ENCODE measurements at places on chromosomes 3 and 15.

DNA sequence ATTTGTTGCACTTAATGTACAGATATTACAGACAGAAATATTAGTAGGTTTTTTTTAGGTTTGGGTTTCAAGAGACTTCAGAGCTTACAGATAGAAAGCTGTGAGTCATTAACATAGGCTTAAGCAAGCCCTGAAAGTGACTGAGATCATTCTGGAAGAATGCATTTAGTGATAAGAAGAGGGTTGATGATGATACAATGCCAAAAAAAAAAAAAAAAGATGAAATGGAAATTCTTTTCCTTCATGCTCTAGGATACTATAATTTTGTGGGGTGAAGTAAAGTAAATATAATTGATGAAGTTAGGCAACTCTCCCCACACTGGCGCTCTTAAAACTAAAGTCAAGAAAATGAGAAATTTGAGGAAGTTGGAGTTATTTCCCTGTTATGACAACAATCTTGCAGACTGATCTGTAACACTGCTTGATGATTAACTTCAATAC, 169.4 kb upstream of the ZNF385D start:
- no peak for DNase-seq

- DNase-seq, result no peak
These were observed 96.5 kb downstream of the TGFBR2 start for GRCh38 chr3:30702828-30703397.

DNA sequence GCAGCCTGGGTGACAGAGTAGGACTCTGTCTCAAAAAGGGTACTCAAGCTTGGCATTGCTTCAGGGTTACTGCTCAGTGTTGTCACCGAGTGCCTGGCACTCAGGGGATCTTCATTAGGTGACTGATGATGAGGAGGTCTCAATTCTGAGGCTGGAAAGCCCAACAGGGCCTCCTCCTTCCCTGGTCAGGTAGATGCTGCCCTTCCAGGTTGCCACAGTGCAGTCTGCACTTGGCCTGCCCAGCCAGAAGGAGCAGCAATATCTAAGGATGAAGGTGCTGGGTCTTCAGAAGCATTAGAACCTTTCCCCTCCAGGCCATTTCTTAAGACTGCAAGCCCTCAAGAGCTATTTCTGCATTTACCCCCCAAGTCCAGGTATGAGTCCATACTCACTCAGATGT, 42.0 kb downstream of the PGPEP1L start:
- no peak for DNase-seq

DNA sequence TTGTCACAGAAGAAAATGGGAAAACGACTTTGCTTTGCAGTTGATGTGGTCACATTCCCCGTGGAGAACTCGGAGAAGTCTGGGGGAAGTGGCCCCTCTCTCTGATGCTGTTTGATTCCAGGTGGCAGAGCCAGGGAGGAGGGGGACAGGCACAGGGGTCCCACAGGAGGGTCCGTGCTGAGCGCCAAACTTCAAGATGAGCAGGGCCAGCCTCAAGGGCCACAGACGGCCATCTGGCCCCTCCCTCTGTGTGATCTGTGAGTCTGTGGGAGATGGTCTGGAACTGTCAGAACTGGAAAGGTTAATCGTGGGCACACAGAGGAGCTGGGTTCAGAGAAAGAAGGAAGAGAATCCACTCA, 23.1 kb upstream of the CORO2B start:
- no peak for DNase-seq

DNA sequence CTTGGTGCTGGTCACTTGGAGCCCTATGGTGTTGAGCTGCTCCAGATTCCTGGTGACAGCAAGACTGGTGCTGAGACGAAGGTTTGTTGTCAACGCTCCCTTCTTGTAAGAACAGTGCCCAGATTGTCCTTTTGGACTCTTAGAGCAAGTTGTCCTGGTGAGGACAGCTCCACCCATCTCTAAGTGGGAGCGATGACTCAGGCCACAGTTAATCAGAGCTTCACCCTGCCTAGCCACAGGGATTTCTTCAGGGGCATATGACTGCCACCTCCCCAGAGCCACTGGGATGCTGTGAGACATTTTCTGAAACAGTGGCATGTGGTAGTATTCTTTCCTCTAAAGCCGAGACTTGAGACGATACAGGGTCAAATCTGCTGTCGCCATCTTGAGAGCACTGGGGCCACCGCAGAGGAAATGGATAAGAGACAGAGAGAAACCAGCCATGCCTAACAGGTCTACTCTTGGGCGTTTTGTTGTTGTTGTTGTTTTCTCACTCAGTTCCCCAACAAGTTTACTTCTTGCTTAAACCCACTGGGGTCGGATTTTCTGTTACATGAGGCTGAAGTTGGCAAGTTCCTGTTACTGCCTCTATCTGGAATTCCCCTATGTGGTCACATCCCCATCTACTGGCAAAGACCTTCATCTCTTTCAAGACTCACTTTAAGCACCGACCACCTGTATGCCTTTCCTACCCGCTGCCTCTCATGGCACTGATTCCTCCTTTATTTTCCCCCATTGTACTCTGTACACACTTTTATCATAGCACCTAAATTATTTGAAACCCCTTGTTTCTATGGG, 16.0 kb upstream of the PCOLCE2 start:
- DNase-seq, result peak; percentile 15

GRCh38 chr15:70463453-70463834, 299.9 kb downstream of the UACA start:
- DNase-seq, result no peak

- DNase-seq, result no peak
These were observed 56.4 kb downstream of the PLD1 start for GRCh38 chr3:171753665-171754408.

DNA sequence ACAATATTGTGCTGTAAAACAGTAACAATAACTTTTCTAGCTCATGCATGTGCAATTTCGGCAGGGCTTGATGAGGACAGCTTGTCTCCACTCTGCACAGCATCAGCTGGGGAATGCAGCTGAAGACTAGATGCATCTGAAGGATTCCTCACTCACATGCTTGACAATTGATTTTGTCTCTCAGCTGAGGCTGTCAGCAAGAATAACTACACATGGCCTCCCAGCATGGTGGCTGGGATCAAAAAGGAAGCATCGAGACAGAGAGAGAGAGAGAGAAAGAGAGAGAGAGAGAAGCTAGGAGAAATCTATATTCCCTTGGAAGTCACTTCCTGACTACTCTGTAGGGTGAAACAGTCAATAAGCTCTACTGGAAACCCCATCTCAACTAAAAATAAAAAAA, 487.1 kb downstream of the PLOD2 start:
- DNase-seq, result no peak

GRCh38 chr3:1381647-1382036, 288.8 kb downstream of the CNTN6 start:
- DNase-seq, result no peak

DNA sequence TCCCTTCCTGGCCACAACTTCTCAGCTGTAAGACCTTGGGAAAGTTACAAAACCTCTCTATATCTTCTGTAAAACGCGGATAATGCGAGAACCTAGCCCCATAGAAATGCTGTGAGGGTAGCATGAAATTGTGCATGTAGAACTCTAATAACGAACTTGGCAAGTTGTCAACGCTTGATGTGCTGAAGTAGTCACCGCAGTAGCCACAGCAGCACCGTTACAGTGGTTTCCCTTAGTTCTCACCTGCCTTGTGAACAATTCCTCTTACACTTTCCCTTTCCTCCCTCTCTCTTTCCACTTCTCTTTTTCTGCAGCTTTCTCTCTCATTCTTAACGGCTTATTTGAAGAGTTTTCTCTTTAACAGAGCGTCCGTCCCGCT, 447 bp upstream of the SHQ1 start:
- DNase-seq, result no peak

GRCh38 chr3:29212789-29213433, 68.0 kb upstream of the RBMS3 start:
- DNase-seq, result no peak

DNA sequence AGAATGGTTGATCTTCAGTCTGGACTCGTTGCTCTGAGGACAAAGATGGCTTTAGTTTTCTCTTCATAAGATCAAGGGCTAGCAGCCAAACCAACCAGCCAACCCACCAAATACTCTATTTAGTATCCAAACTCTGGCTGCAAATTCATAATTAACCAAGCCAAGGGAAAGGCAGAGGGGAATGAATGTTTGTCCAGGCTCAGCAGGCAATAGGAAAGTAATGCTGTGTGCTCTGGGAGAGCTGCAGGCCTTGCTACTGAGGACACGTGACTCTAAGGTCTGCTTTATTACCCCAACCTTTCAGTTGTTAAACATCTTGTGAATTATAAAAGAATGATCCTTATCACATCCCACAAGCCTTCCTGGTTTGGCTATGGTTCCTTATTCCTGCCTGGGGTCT, 52.3 kb upstream of the GALNT15 start:
- DNase-seq, result no peak

- DNase-seq, result no peak
These were observed 62.1 kb upstream of the CGNL1 start for GRCh38 chr15:57314221-57314620.

- no peak for DNase-seq
These were observed 144.8 kb downstream of the GABRB3 start for GRCh38 chr15:26628071-26628470.

- DNase-seq, result no peak
These were observed 6.2 kb upstream of the LXN start for GRCh38 chr3:158678687-158679086.

GRCh38 chr15:60682115-60682514, 203.2 kb upstream of the ICE2 start:
- no peak for DNase-seq

DNA sequence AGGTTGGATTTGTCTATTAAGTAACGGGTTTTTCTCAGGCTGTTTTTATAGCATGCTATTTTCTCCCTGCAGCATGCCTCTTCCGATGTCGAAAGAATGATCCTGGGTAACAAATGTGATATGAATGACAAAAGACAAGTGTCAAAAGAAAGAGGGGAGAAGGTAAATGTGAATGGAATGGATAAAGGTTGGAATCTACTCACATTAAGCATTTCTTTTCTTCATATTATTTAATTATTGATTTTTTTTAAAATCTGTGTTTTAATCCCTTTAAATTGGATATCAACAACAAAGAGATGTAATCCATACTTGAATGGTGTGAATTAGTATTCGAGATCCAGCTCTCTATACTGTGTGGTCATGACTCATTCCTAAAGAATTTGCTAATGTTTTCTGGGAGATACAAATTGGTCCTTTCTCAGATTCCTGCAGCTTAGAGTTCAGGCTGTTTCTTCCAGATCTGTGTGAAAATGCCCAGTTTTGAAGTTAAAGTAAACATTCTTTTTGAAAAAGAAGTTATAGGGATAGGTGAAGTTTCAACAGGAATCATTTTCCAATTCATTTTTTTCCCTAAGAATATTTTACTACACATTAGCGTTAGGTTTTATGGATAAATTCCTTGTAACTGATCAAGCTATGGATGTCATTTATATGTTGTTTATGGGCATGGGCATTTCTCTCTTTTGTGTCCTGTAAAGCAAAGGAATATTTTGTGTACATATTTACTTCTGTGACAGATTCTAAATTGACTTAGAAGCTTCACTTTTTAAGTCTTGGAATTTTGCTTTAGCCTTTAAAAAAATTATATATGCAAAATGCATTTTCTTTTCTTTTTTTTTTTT, 20.8 kb upstream of the APH1B start:
- peak; percentile 33 for DNase-seq

- DNase-seq, result no peak
These were observed 52.9 kb downstream of the PGBD4 start for GRCh38 chr15:34154725-34155204.

DNA sequence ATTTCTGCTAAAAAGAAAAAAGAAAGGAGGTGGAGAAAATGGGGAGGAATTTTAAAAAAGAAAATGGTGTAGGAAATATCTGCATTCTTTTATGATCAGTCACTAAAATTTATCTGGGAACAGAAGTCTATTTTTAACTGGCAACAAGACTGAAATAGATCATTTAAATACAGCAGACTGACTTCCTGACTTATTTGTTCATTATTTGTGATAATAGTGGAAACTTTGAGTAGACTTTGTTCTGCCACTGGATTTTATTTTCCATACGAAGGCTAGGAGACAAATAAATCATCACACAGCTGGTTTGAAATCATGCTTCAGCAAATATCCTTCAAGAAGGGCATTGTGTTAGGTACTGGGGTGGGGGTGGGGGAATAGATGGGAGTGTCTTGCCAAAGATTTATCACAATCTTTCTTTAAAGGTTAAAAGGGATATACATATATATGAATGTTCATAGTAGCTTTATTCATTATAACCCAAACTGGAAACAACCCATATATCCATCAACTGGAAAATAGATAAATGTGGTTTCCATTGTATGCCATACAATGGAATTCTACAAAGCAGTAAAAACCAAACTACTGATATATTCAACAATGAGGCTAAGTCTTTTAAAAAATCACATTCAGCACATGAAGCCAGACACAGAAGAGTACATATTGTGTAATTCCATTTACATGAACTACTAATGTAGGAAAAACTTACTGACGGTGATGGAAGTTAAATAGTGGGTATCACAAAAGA, 4.7 kb upstream of the CLASP2 start:
- DNase-seq, result no peak

GRCh38 chr3:116586285-116586944, 123.2 kb upstream of the TUSC7 start:
- DNase-seq, result no peak

- DNase-seq, result no peak
These were observed 173.2 kb downstream of the THSD4 start for GRCh38 chr15:71288348-71288955.

DNA sequence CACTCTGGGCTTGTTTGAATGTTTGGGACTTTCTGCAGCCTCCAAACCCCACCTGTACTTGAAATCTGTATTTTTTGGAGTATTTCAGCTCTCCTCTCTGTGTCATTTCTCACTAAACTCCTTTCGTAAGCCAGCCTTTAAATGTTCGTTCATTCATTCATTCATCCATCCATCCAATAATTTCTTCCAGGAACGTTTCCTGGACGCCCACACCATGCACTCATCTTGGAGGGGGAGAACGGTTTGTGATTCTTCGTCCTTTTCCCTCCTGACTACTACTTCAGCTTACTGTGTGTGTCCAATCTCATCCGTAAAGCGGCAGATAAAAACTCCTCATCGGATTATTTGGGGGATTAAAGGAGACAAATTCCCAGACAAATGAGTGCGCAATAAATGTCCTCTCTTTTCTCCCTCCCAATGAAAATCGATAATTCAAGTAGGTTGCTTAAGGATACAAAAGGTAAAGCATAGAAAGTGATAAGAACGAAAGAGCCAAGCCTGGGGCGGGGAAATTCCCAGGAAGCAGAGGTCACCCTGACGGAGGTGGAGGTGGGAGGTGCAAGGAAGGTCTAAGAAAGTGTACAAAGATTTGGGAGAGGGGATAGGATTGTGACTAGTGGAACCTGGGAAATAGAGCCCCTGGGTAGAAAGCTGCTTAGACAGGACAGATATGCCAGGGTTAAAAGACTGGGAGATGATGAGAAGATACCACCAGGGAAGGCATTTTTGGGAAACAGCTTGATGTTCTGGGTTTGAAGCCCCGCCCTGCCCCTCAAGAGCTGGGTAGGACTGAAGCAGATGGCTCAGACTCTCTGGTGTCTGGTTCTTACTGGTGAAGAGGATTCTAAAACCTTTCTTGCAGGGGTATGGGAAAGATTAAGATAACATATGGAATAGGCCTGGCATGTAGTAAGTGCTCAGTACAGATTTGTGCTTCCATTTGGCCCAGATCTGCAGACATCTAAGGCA, 896 bp upstream of the KLHL25 start:
- no peak for DNase-seq
